NCI-H510A treated with DMSO at 0.1 percent for 48 hours (cell line): ENCODE measurements at places on chromosomes 5 and 9.

- no peak for DNase-seq
Measured at GRCh38 chr5:52837591-52838001, 49.9 kb downstream of the ITGA1 start.

DNA sequence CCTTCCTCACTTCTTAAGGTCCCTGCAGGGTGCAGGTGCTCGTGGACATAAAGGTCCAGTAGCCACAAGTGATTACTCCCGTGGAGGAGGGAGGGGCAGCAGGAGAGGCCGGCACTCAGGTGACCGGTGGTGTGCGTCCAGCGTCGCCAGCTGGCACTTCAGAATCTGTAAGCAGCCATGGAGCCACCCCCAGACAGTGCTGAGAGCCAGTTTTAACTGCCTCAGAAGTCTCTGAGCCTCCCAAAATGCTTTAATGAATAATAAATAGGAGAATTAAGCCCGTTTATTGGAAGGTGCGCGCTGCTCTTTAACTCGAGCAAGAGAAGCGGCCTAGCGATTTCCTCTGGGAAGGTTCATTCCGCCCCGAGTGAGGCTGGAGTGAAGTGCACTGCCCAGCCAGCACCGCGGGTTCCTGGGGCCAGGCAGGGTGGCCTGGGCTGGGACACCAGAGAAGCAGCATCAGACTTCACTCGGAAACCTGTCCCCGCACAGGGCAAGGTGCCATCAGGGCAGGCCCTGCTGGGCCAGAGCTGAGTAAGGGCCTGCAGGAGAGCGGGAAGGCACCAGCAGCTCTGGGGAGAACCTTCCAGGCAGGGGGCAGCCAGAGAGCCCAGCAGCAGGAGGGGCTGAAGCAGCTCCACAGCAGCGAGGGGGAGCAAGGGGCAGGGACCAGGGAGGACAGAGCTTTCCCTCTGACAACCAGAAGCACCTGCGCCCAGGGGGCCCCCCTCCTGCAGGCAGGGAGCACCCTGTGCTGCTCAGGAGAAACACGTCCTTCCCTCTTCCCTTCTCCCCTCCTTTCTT is 61.2 kb downstream of the VAV2 start:
- peak; percentile 52 for DNase-seq

DNA sequence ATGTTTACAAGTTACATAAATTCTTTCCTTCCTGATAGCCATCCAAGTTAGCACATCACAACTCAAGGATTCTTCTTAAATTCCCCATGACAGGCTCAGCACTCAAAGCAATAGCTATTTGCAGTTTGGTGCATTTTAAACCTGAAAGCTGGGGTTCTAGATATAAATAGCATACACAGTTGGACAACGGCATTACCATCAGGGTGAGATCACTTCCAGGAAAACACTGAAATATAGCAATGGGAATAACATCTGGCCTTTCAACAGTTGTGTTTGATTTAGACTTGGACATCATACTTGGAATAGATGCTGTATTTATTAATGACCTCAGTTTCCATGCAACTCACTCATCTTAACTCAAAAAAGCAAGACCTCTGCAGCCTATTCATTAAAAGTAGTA is 24.7 kb upstream of the LECT2 start:
- DNase-seq = no peak

- peak; percentile 5 for DNase-seq
Measured at GRCh38 chr9:136409557-136410455, 608 bp downstream of the ENTR1 start.

DNA sequence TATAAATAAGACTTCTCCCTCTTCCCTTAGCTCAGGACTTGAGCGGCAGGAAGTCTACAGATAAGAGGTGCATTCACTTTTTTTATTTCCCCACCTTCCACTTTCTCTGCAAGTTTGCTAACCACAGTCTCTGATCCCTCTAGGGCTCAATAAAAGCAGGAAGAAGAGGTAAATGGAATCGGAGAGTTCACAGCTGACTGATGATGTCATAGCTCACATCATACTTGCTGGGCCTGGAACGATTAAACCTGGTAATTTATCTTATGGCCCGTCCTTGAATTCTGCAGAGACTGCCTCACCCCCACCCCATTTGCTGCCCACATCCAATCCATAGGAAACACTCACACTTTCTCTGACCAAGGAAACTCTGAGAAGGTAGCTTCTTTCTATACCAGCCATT is 62.9 kb downstream of the DRD1 start:
- no peak for DNase-seq

- no peak for DNase-seq
Measured at GRCh38 chr9:89821081-89821480, 216.3 kb downstream of the GADD45G start.

- no peak for DNase-seq
Measured at GRCh38 chr5:6202968-6203365, 175.4 kb downstream of the MED10 start.

GRCh38 chr9:19026375-19026774 is 6.6 kb downstream of the SAXO1 start:
- no peak for DNase-seq

GRCh38 chr9:135666534-135667462 is 3.7 kb downstream of the LCN9 start:
- no peak for DNase-seq
